ENCODE measurements at places on chromosomes 3 and 15.

GRCh38 chr3:26652164-26652563 lies 29.6 kb downstream of the LRRC3B start:
- peaks cover 4% of the 10 kb centered on the region for H3K4me1 ChIP-seq
- no peak overlapping the region for H3K4me3 ChIP-seq
- H3K27me3 ChIP-seq, result no peaks in the 10 kb centered on the region
- no peak for DNase-seq
- no peak overlapping the region for H3K27ac ChIP-seq

- no peak for DNase-seq
- H3K4me3 ChIP-seq, result no peak overlapping the region
- peaks cover 2% of the 10 kb centered on the region for H3K36me3 ChIP-seq
- no peak overlapping the region for H3K27ac ChIP-seq
Measured at GRCh38 chr3:57086201-57086600, 25.7 kb downstream of the SPATA12 start.

DNA sequence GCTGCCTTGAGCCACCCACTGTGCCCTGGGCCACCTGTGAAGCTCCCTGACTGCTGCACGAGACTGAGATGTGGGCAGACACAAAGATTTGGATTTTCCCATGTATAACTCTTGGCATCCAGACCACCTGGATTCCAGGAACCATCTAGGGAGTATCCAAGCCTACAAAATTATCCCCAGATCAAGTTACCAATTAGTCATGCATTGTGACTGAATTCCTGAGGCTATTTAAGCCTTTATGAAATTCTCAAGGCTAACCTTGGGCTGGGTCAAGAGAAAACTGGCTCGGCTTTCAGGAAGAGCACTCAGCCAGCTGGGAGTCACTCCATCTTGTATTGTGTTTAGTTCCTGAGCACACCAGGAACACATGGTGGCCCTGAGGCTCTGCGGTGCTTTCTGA lies 13.3 kb upstream of the ATP13A5 start:
- H3K27ac ChIP-seq, result no peak overlapping the region
- H3K27me3 ChIP-seq, result no peaks in the 10 kb centered on the region
- DNase-seq, result no peak
- H3K4me1 ChIP-seq, result peaks cover 24% of the 10 kb centered on the region
- no peak overlapping the region for H3K4me3 ChIP-seq

DNA sequence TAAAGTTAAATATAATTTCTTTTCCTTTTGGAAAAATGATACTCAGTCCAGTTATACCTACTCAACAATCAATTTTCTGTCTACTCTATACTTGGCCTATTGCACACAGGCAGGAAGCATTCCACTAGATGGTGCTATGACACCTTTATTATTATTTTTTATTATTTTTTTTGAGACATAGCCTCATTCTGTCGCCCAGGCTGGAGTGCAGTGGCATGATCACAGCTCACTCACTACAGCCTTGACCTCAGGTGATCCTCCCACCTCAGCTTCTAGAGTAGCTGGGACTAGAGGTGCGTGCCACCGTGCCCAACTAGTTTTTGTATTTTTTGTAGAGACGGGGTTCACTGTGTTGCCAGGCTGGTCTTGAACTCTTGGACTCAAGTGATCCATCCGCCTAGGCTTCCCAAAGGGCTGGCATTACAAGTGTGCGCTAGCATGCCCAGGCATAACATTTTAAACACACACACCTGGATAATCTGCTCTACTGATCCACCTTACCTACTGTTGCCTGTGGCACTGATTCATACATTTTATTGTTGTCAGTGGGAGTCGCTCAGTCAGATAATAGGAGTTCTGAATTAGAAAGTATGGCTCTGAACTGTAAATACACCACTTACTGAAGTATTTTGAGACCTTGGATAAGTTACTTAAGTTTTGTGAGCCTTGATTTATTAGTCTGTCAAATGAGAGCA lies 56.2 kb downstream of the EIF3J start:
- no peaks in the 10 kb centered on the region for H3K27me3 ChIP-seq
- H3K36me3 ChIP-seq, result peaks cover 6% of the 10 kb centered on the region
- peak overlapping the region; percentile 35 for H3K27ac ChIP-seq
- DNase-seq, result no peak
- no peak overlapping the region for H3K4me3 ChIP-seq
- no peaks in the 10 kb centered on the region for H3K4me1 ChIP-seq

- peaks cover 22% of the 10 kb centered on the region for H3K36me3 ChIP-seq
- H3K27me3 ChIP-seq, result no peaks in the 10 kb centered on the region
- no peaks in the 10 kb centered on the region for H3K4me1 ChIP-seq
Measured at GRCh38 chr3:37295925-37296324, 121.5 kb upstream of the LRRFIP2 start.

GRCh38 chr3:14647976-14648955 lies 3.3 kb upstream of the CCDC174 start:
- H3K4me1 ChIP-seq, result peaks cover 21% of the 10 kb centered on the region
- peaks cover 39% of the 10 kb centered on the region for H3K27me3 ChIP-seq
- peak overlapping the region; percentile 42 for H3K4me3 ChIP-seq
- no peak overlapping the region for H3K27ac ChIP-seq
- DNase-seq, result no peak
